ENCODE measurements at places on chromosomes 12 and 14.
A peak's percentile ranks its signal among the peaks of the same experiment; 100 is the strongest.

DNA sequence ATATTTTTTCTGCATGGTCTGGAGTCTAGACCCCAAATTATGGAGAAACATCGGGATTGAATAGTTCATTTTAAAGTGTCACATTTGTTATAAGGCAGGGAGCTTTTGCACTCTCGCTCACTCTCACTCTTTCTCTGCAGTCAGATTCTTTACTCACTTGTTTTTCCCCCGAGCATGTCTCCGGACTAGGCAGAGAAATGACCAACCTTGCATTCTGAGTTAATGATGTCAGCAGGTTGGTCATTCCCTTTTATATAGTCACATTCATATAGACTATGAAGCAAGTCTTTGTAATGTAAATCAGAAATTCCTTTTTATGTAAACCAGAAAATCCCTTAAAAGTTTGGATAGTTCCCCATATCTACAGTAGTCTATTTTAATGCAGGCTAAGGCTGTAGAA, 4.1 kb downstream of the C12orf75 start:
- DNase-seq, result no peak

GRCh38 chr12:47833591-47834012, 13.9 kb upstream of the HDAC7 start:
- no peak for DNase-seq

DNA sequence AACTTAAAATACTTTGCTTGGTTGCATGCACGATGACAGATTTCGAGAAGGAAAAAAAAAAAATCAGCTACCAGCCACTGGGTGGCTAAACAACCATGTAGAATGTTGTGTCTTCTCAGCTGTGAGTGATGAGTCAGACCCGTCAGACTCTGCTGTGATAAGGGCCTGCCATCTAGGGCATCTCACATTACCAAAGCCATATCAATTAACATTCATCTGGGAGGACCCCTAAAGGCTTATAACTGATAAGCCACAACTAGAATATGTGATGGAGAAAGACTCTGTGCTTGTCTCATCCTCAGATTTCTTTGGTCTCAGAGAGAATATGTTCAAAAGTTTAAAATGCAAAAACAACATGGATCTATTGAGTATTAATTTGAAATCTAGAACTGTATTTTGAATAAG, 111.5 kb downstream of the PAX9 start:
- DNase-seq, result no peak

DNA sequence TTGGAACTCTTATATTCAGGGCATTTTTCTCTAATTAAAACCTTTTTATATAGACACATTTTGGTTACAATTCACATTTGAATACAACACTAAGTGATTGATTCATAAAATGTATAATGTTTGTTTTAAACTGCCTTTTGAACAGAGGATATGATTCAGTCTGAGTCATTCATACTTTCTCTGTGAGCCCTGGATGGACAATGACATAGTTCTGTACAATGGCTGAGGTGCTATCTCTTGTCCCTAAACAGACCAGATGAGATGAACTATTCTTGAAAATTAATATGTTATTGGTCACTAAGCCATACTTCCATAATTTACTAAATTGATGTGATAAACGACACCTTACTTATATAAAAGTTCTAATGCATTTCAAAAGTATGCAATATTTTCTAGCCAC, 199.7 kb upstream of the ATXN7L3B start:
- DNase-seq, result no peak

DNA sequence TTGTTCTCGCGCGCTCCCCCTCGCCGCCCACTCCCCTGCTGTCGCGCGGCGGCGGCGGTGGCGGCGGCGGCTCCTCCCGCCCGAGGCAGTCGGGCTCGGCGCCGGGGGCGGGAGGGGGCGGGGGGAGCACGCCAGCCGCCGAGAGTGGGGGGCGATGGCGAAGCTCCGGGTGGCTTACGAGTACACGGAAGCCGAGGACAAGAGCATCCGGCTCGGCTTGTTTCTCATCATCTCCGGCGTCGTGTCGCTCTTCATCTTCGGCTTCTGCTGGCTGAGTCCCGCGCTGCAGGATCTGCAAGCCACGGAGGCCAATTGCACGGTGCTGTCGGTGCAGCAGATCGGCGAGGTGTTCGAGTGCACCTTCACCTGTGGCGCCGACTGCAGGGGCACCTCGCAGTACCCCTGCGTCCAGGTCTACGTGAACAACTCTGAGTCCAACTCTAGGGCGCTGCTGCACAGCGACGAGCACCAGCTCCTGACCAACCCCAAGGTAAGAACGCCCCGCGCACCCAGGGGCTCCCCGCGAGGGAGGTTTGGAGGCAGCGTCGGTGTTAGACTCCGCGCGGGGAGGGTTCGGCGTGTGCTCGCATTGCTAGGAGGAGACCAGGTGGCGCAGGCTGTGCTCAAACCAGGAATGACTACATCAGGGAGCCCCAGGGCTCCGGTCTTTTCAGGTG, 629 bp downstream of the KCNMB4 start:
- peak; percentile 53 for DNase-seq

DNA sequence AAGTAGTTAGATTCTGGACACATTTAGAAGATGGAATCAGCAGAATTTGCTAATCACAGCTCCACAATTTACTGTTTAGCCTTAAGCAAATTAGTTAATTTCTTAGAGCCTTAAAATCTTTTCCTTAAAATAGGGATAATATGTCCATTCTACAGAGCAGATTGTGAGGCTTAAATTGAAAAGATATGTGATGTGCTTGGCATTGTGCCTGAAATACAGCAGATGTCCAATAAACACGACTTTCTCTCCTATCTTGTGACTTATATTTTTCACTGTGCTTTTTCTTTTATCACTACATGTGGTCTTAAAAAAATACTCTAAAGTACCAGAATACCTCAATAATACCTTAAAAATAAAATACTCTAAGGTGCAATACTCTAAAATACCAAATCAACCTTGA, 30.6 kb downstream of the CCER1 start:
- no peak for DNase-seq

DNA sequence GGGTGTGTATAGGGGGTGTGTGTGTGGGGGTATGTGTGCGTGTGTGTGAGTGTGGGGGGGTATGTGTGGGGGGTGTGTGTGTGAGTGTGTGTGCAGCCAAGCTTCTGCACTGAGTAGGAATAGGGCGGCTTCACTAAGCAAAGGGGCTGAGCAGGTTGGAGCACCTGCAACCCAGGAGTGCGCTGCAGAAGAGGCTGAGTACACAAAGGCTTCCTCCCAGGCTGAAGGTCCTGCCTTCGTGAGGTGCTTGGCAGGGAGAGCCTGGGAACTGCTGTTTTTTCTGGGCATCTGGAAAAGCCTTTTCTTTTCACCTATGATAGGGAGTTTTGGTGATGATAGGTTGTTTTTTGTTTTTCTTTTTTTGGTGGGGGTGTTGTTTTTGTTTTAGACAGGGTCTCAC, 6.0 kb upstream of the NUDT14 start:
- DNase-seq, result no peak

- no peak for DNase-seq
Measured at GRCh38 chr12:20404576-20405346, 36.4 kb downstream of the PDE3A start.

GRCh38 chr12:52419656-52420055, 13.5 kb upstream of the KRT82 start:
- no peak for DNase-seq

- no peak for DNase-seq
Measured at GRCh38 chr12:21697904-21698630, 40.4 kb upstream of the LDHB start.

GRCh38 chr14:54221971-54222370, 174.8 kb upstream of the CDKN3 start:
- DNase-seq, result no peak

GRCh38 chr12:16096273-16096849, 181.1 kb downstream of the SLC15A5 start:
- no peak for DNase-seq

- no peak for DNase-seq
Measured at GRCh38 chr12:22250762-22251161, 83.7 kb downstream of the ST8SIA1 start.

DNA sequence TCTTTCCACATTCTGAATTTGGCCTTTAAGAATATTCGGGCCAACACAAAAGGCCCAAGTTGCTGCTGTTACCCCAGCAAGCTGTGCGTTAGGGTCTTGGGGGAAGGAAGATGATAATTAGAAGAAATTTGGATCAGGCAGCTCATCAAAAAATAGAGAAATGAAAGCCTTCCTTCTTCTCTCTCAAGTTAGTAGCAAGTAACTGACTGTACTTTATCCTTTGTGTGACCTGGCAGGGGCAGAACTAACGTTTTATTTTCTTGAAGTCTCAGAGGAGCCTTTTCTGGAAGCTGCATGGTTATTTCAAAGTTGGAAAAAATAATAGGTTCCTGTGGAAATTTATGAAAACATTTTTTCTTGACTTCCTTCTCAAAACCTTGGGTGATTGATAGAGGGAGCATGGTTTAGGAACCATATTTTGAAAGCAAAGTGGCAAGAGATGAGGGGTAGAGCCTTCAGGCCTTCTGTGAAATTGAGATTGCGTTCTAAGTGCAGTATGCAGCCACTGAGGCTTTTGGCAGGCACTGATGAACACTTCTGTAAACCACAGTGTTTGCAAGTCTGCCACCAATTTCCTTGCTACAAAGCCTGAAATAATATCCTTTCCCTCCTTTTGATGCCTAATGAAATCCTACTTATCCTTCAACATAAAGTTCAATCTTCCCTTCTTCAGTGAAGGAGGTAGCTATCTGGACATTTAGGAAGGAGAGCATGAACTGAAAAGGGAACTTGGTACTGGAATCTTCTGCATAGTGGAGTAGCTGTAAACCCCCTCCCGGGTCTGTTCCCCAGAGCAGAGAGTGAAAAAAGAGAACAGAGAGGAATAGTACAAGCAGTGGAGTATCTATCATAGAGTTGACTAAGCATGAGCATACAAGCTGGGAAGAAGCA, 123.2 kb downstream of the FGD4 start:
- DNase-seq, result no peak

DNA sequence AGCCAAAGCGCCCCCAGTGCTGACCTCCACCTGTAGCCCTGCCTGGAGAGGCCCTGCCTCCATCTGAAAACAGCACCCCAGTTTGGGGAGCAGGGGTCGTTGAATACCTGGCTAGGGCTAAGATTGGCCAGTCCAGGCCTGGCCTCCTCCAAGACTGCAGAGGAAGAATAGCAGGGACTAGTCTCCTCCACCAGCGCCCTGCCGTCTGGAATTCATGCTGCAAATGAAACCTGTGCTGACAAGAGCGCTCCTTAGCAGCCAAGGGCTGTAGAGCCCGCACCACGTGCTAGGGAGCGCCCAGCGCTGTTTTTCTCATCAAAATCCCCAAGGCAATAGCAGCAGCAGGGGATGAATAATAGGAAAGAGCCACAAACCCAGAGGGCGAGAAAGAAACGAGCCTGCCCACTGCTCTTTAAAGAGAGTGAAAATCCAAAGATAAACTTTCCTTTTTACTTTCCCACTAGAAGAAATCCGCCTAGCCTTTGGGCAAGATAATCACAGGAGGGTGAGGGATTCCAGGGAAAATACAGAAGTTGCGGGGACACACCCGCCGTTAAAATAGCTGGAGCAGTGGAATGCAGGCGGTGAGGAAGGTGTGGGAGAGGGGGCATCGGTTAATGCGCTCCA, 3.3 kb downstream of the COL2A1 start:
- DNase-seq, result peak; percentile 22

- DNase-seq, result no peak
Measured at GRCh38 chr14:81018684-81019083, 63.3 kb downstream of the TSHR start.

- DNase-seq, result no peak
Measured at GRCh38 chr12:87280356-87280755, 748.8 kb downstream of the C12orf50 start.

GRCh38 chr12:90826036-90826435, 128.9 kb downstream of the CCER1 start:
- DNase-seq, result no peak

DNA sequence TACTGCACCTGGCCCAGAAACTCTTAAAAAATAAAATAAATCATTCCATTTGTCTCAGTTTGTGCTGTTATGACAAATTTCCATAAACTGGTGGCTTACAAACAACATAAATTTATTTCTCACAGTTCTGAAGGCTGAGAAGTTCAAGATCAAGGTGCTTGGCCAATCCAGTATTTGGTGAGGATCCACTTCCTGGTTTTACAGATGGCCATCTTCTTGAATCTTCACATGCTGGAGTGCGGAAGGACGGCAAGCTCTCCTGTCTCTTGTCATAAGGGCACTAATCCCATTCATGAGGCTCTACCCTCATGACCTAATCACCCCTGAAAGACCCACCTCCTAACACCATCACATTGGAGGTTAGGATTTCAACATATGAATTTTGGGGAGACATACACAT, 29.9 kb upstream of the MYBPC1 start:
- no peak for DNase-seq

GRCh38 chr12:47111392-47111778, 31.6 kb upstream of the AMIGO2 start:
- peak; percentile 29 for DNase-seq

Measured in stimulated activated CD4-positive, alpha-beta T cell treated with anti-CD3 and anti-CD28 coated beads, Interleukin-2, amount 100 ng/mL, for 24 hours (primary cell).